NCI-H524 (cell line): ENCODE measurements at places on chromosomes 7 and 10.

GRCh38 chr7:40833888-40834234, 699.1 kb downstream of the SUGCT start:
- DNase-seq = no peak

- DNase-seq = no peak
Measured at GRCh38 chr7:26117970-26118369, 34.0 kb upstream of the NFE2L3 start.

DNA sequence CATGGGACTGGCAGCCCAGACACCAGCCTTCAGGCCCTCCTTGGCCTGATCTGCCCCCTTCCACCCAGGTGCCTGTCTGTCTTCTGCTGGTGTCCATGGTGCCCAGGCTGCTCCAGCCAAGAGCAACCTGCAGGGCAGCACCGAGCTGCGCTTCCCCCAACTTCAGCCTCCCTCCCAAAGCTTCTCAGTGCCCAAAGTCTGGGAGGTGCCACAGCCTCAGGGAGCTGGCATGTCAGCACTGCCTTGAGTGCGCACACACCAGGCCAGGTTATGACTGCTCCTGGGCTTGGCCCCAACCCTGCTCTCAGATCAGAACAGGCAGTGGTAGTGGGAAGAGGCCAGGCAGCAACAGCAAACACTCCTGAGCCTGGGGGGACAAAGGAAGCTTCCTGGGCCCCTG, 304.6 kb upstream of the NRG3 start:
- DNase-seq = no peak

DNA sequence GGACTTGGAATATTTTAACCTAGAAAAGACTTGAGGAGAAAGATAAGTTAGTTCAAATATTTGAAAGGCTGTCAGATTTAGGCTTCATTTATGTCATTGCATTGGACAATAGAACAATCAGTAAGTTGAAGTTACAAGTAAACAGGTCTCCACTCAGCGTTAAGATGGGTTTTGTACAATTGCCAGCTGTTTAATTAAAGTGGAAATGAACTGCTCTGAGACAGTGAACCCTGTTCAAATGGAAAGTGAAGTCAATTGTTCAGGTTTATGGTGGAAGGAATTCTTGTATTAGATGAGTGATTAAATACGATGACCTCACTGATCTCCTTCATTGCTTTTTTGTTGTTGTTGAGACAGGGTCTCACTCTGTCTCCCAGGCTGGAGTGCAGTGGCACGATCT, 151.7 kb downstream of the PLXDC2 start:
- no peak for DNase-seq

GRCh38 chr10:80700760-80701444, 163.2 kb downstream of the SH2D4B start:
- no peak for DNase-seq

DNA sequence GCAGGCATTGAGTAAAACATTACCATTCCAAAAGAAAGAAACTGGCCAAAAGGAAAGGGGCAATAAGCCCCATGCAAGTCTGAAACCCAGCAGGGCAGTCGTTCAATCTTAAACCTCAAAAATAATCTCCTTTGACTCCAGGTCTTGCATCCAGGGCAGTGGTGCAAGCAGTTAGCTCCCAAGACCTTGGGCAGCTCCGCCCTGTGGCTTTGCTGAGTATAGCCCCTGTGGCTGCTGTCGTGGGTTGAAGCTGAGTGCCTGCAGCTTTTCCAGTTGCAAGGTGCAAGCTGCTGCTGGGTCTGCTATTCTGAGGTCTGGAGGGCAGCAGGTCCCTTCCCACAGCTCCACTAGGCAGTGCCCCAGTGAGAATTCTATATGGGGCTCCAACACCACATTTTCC, 580.1 kb upstream of the AUTS2 start:
- peak; percentile 4 for DNase-seq

GRCh38 chr7:44615149-44615611, 8.8 kb downstream of the OGDH start:
- DNase-seq = no peak

- DNase-seq = no peak
Measured at GRCh38 chr7:952548-953441, 1.7 kb downstream of the ADAP1 start.

DNA sequence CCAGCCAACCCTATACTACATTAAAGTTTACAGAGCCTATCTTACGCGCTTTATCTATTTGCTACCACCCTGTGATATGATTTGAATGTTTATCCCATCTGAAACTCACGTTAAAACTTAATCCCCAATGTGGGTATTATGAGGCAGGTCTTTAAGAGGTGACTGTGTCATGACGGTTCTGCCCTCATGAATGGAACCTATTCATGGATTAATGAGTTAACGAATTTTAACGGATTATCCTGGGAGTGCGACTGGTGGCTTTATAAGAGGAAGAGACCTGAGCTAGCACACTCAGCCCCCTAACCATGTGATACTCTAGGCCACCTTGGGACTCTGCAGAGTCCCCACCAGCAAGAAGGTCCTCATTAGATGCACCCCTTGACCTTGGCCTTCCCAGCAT, 37.8 kb downstream of the SRPK2 start:
- no peak for DNase-seq

GRCh38 chr7:21028186-21028585, 241.5 kb upstream of the SP8 start:
- peak; percentile 9 for DNase-seq

GRCh38 chr7:30424506-30424905, 54.1 kb downstream of the NOD1 start:
- no peak for DNase-seq

GRCh38 chr10:289581-289980, 154.3 kb downstream of the ZMYND11 start:
- DNase-seq = no peak

DNA sequence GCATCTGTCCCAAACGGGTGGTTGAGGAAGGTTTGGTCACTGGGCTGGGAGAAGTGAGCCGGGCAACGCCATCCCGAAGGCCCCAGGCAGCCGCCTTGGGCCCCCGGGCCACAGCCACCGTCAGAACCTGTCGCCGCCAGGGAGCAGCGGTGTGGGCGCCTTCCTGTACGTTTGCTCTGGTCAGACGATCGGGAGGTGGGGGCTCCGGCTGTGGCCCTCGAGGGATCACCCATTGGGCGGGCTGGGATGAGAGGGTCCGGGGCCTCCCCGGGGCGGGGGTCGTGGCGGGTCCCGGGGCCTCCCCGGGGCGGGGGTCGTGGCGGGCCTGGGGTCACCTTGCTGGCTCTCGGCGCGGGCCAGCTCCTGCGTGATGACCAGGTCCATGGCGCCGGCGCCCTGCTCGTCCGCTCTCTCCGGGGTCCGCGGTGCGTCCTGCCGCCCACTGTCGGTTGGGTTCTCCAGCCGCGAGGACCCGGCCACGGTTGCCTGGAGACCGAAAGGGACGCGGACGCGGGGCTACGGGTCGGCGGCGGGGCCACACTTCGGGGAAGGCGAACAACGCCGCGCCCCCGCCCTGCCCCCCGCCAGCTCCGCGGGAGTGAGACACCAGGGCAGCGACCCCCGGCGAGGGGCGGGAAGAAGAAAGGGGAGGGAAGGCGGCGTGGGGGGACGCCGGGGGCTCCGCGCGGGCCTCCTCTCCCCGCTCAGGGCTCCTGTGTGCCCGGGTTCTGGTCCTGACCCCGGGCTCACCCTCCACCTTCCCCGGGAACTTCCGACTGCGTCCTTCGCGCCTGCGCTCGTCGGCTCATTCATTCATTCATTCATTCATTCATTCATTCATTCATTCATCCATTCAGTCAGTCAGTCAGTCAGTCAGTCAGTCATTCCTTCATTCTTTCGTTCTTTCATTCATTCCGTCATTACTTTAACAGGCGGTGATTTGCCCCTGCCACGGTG, at the start of gene CFAP46:
CFAP46 (minus strand) TSS at position 470 of the 957 bp plus-strand sequence; CDS start at position 384, 86 bp downstream.
- no peak for DNase-seq

- DNase-seq = no peak
Measured at GRCh38 chr7:64691831-64692230, 25.9 kb downstream of the ZNF107 start.

- DNase-seq = no peak
Measured at GRCh38 chr7:131919920-131920709, 363.7 kb upstream of the PODXL start.

GRCh38 chr10:69972981-69973397, 79.7 kb upstream of the MACROH2A2 start:
- no peak for DNase-seq

GRCh38 chr7:105352901-105353668, 35.6 kb downstream of the SRPK2 start:
- no peak for DNase-seq

- DNase-seq = no peak
Measured at GRCh38 chr10:78718032-78718572, 350.7 kb upstream of the ZMIZ1 start.

GRCh38 chr10:3963191-3963673, 178.2 kb upstream of the KLF6 start:
- DNase-seq = no peak

- DNase-seq = no peak
Measured at GRCh38 chr7:103685646-103686045, 239.6 kb upstream of the SLC26A5 start.

GRCh38 chr7:99108613-99109012, 35.3 kb downstream of the SMURF1 start:
- DNase-seq = no peak
